ENCODE measurements at places on chromosomes 1 and 21.

DNA sequence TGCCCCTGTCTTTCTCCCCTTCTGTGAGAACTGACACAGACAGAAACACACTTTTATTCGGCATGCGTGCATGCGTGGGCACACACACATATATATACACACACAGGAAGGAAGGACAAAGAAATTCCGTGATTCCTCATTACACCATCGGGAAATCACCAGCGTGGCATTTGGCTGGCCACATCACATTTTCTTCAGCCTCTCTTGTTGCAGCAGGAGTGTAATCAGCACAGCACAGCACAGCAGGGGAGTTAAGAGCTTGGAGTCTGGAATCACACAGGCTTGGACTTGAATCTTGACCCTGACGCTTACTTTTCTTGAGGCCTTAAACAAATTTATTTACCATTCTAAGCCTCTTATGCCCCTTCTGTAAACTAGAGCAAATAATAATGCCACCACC is 45.3 kb upstream of the EPHA8 start:
- DNase-seq: no peak

- DNase-seq: no peak
These were observed 221.4 kb upstream of the L1TD1 start for GRCh38 chr1:61973100-61973837.

DNA sequence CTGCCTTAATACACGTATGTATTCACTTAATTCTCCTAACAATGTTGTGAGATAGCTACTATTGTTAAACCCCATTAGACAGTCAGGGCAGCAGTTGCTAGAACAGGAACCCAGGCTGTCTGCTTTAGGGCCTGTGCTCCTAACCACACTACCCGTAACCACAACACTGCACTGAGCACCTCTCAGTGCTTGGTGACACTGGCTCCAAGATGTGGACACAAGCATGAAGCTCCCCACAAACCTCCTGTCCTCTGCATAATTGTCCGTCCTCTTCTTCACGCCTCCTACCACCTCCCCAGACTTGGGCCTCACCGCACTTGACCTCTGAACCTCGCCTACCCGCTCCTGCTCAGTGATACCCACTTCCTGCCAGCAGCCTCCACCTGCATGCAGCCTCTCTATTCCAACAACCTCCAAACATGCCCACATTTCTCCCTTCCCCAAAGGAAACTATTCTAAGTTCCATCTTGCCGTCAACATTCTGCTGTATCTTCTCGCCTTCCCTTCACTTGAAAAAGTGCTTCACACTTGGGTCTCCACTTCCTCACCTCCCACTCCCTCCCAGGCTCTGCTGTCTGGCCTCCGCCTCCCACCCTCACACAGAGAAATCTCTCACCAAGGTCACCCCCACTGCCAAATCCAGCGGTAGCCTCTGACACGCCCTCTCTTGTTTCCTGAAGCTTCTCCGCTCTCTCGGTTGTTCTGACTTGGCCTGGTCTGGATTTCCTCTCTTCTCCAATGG is 14.6 kb upstream of the AHDC1 start:
- DNase-seq: peak; percentile 66

DNA sequence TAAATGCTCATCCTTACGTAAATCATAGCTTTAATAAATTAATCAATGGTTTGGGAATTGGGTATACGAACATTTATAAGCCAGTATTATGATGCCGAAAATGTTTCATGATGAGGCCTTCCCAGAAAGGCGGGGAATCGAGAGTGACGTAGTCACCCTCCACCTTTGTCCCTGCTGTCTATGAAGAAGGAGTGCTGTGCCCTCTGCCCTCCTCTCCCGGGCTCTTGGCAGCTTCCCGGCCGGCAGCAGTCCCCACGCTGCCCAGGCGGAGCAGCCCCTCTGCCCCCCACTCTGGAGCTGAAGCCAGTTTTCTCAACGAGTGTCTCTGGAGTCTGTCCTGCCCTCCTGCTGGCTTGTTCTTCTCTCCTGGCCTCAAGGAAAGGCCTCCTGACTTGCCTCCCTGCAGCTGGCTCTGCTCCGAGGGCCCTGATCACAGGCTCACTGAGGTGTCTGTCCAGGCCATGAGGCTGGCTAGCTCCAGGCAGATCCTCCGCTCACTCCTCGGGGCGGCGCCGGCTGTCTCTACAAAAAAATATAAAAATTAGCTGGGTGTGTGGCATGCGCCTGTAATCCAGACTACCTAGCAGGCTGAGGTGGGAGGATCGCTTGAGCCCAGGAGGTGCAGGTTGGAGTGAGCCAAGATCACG is 150.7 kb upstream of the COL6A1 start:
- no peak for DNase-seq

GRCh38 chr1:17929224-17929623 is 174.1 kb downstream of the ACTL8 start:
- no peak for DNase-seq

- DNase-seq: no peak
These were observed 22.4 kb downstream of the LRRC41 start for GRCh38 chr1:46281021-46281420.

GRCh38 chr1:116878804-116879477 is 30.8 kb upstream of the PTGFRN start:
- DNase-seq: no peak

DNA sequence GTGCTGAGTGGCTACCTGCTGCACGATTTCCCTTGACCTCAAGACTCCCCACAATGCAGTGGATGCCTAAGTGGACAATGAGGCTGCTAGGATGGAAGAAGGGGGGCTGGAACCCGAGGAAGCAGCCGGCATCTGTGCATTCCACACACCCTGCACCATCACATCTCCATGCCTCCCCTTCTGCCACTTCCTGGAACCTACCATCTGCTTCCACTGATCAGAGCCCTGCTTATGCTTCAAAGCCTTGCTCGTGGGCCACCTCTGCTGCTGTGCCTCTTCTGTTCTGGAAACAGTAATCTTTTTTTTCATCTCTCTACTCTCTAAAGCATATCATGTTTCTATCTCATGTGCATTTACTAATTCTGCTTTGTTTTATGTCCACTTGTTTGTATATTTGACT is 66.2 kb upstream of the WDR26 start:
- no peak for DNase-seq

DNA sequence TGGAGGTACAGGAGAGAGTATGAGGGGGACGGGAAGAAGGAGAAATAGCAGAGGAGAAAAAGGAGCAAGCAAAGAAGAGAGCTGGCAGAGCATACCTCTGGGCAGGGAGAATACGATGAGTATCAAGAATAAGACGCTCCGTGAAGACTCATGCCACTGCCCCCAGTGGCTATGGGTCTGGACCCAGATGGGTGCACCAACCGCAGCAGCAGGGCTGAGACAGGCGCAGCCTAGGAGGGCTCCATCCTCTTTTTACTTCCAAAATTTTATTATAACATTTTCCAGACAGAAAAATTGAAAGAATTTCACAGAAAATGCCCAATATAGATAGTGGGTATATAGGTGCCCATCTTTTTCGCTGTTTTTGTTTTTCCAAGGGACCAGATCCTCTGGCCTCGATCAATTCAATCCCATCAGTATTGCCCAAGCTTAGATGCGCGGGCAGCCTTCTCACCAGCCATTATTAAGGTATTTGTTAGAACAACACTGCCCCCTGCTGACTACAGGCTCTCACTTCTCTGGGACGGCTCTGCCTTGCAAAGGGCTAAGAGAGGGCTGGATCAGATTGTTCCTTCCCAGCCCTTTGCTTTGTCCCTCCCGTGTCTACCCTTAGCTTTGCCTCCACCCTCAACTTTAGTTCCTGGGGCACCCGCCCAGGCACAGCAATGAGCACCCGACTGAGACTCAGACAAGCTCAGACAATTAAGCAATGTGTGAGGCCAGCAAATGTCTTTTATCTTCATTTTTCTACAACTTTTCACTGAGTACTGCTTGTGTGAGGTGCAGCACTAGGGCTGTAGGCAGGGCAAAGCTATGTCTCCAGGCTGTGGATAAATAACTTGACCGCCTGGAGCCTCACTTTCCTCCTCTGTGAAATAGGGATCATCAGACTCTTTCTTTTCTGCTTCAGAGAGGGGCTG is 17.5 kb upstream of the CAMK1G start:
- peak; percentile 66 for DNase-seq

- DNase-seq: no peak
These were observed 12.4 kb downstream of the FAM151A start for GRCh38 chr1:54610601-54611580.

GRCh38 chr1:198932351-198932991 is 293.6 kb downstream of the PTPRC start:
- DNase-seq: no peak

DNA sequence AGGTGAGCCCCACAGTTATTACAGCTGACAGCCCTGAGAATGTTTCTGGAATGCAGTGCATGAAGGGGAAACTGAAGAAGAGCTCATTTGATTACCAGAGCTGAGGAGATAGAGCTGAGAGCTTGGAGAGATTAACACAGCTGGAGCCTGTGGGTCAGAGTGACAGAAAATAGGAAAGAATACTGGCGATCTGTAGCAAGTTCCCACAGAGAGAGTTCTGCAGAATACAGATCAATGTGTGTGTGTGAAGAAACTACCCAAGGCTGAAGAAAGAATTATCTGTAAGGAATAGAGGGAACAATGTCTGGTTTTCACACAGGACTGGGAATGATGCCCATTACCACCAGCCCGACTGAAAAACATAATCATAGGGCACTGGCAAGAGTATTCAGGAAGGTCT is 103.6 kb upstream of the SNX7 start:
- no peak for DNase-seq

GRCh38 chr1:156291226-156292061 is 4.0 kb downstream of the GLMP start:
- DNase-seq: peak; percentile 70

GRCh38 chr1:10217748-10218441 is 7.5 kb downstream of the KIF1B start:
- DNase-seq: no peak

Measured in CD4-positive, alpha-beta T cell treated with Interleukin-1 beta for 1 hour (primary cell).